Activated T-helper 1 cell treated with Interleukin-2 at 50 U/mL for 16 hours (primary cell): ENCODE measurements at places on chromosomes 1 and 21.

- DNase-seq = no peak
Measured at GRCh38 chr1:109786531-109787021, 22.9 kb upstream of the EPS8L3 start.

- DNase-seq = no peak
Measured at GRCh38 chr21:42959728-42960127, 14.6 kb upstream of the PKNOX1 start.

GRCh38 chr1:180181996-180182642 lies 27.4 kb downstream of the QSOX1 start:
- no peak for DNase-seq

DNA sequence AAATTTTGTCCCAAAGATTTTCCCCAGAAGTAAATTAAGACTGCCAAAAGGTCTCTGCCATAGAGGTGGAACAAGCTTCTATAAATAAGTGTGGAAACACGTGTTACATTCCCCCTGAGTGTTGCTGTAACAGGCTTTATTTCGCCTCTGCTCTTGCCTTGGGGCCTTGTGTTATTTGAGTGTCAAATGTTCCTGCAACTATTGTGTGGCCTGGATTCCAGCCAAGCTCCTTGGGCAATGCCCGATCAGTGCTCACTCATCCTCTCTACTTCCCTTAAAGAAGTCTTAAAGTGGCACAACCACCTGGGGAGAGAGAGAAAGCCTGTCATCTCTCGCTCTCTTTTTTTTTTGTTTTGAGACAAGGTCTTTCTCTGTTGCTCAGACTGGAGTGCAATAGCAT lies 156.7 kb downstream of the NR5A2 start:
- DNase-seq = no peak

DNA sequence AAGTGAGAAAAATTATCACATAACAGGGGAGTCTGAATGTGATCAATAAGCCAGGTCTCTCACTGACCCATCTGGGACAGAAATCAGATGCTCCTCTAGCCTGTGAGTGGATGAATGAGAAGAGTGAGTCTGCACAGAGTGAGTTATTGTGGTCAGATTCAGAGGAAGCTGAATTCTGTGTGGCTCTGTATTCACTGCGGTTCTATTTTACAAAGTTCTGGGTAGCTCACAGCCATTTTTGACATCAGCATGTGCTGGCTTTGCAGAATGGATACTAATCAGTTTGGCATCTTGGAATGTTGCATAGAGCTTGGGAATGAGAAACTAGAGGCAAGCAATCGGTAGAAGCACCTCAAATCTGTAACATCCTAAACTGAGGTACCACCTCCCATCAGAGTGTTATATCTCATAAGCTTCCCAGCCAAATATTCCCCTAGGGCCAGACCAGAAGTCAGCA lies 3.8 kb downstream of the COLGALT2 start:
- DNase-seq = no peak

GRCh38 chr1:57713501-57713900 lies 289.6 kb upstream of the DAB1 start:
- DNase-seq = no peak

DNA sequence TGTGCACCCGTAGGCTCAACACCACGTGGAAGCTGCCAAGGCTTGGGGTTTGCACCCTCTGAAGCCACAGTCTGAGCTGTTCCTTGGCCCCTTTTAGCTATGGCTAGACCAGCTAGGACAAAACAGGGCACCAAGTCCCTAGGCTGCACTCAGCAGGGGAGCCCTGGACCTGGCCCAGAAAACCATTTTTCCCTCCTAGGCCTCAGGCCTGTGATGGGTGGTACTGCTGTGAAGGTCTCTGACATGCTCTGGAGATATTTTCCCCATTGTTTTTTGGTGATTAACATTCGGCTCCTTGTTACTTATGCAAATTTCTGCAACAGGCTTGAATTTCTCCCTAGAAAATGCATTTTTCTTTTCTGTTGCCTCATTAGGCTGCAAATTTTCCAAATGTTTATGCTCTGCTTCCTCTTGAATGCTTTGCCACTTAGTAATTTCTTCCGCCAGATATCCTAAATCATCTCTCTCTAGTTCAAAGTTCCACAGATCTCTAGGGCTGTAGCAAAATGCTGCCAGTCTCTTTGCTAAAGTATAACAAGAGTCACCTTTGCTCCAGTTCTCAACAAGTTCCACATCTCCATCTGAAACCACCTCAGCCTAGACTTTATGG lies 69.0 kb upstream of the KRTAP19-8 start:
- DNase-seq = no peak

- no peak for DNase-seq
Measured at GRCh38 chr1:220775240-220775853, 11.4 kb upstream of the MTARC1 start.

DNA sequence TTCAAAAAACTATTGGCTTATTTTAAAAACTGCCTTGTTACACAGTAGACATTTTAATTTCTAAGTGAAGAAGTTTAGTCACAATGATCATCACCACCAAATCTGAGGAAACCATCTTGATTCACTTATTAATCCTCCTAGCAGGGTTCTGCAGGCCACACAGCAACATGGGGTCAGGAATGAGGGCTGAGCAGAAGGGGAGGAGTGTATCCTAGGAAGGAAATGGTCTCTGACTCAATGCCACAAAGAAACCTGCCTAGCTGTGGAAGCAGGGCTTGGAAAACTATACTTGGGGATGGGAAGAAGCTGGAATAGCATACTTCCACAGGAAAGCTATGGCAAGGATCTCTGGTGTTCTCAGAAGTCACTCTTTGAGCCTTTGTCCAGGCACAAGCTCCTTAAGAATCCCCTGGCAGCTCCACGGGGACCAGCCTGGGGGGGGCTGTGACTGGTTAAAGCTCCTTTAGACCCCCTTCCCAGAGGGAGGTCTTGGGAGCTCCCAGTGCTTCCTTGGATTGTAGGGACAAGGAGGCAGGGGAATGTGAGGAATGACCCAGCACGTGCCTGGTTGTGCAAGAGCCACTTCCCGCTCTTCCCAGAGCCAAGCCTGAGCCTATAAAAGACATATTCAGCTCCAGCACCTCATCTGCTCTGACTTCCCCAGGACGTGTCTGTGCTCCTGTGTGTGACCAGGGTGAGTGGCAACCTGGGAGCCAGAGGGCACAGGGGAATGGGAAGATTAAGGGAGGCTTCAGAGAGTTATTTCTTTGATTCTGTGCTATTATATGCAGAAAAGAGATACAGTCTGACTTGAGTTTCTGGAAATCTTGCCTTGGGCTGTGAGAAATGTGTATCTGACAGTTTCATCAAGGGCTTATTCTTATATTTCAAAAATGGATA lies at the start of gene LCE2A:
TSS of gene LCE2A (plus strand) at position 645 of the 900 bp plus-strand sequence. CDS start 557 bp downstream, outside the sequence.
- DNase-seq = no peak

DNA sequence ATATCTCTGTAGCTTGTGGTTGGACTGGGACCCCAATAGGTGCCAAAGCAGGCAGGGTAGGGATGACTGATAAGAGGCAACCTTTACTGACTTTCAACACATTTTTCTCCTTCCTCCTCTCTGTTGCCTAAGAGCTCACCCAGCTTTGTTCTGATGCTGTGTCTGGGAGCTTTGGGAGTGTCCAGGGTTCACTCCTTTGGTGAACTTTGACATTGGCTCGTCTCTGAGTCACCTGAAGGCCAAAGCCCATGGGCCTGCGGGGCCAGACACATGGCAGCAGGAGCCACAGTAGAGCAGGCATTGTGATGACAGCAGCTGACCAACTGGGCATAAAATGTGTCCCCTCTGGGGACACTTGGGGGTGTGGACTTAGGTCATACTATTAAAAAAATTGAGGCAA lies 99.5 kb upstream of the ZNF644 start:
- DNase-seq = no peak

GRCh38 chr1:94228640-94229375 lies 8.6 kb downstream of the ARHGAP29 start:
- no peak for DNase-seq

GRCh38 chr1:82628887-82629286 lies 828.2 kb downstream of the ADGRL2 start:
- DNase-seq = no peak

GRCh38 chr1:201295861-201296260 lies 12.6 kb downstream of the PKP1 start:
- no peak for DNase-seq

- DNase-seq = no peak
Measured at GRCh38 chr1:110872366-110872744, 593 bp upstream of the CD53 start.

GRCh38 chr21:38733972-38734546 lies 71.7 kb upstream of the ETS2 start:
- peak; percentile 50 for DNase-seq

- no peak for DNase-seq
Measured at GRCh38 chr1:7093297-7093696, 308.0 kb downstream of the CAMTA1 start.

DNA sequence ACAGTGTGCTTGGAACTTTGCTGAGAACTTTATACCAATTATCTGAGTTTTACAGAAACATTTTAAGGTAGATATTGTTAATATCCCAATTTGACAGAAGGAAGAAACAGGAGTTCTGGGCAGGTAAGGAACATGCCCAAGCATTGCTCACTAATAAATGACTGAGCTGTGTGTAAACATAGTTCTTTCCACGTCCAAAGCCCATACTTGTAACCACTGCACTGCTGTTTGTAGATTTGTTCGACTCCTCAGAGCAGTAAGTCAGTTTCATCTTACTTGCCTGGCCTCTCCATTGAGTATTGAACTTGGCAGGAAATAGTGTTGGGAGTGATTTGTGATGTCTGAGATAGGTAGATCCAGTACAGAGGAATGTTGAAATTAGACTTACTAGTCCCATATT lies 335.1 kb downstream of the KIF26B start:
- no peak for DNase-seq

GRCh38 chr1:233361876-233362275 lies 34.4 kb downstream of the MAP3K21 start:
- DNase-seq = no peak

- DNase-seq = no peak
Measured at GRCh38 chr1:156384007-156384406, 15.0 kb downstream of the RHBG start.

- no peak for DNase-seq
Measured at GRCh38 chr1:162215902-162216301, 146.4 kb downstream of the NOS1AP start.

DNA sequence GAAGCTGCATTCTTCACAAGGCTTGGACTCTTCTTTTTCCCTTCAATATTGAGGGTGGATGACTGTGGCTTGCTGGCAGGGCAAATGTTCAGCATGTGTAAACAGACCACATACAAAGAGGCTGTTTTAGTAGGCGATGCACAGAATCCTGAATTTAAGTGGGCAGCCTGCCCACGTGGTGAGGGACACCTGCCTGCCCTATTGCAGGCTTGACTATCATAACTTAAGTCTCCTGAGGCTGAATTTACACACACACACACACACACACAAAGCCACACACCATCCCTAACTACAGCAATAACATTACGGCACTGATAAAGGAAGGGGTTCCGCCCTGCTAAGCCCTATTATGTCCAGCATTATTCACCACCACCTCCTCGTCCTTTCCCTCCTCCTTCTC lies 15.9 kb downstream of the SYT2 start:
- DNase-seq = no peak

DNA sequence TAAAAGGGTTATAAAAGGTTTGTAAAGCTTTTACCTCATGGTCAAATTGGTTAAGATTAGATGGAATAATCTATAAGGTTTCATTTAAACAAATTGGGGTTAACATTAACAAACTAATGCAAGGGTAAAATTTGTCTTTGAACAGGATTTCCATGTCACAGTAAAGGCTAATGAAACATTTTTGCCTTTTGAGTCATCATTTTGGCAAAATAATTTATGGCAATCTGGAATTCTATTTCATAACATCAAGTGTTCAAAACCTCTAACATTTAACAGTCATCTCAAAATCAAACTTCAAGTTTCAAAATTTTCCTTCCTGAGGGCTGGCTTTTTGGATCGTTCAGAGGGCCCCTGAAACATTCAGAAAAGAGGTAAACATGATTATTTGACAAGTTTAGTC lies 6.6 kb upstream of the CD46 start:
- no peak for DNase-seq

DNA sequence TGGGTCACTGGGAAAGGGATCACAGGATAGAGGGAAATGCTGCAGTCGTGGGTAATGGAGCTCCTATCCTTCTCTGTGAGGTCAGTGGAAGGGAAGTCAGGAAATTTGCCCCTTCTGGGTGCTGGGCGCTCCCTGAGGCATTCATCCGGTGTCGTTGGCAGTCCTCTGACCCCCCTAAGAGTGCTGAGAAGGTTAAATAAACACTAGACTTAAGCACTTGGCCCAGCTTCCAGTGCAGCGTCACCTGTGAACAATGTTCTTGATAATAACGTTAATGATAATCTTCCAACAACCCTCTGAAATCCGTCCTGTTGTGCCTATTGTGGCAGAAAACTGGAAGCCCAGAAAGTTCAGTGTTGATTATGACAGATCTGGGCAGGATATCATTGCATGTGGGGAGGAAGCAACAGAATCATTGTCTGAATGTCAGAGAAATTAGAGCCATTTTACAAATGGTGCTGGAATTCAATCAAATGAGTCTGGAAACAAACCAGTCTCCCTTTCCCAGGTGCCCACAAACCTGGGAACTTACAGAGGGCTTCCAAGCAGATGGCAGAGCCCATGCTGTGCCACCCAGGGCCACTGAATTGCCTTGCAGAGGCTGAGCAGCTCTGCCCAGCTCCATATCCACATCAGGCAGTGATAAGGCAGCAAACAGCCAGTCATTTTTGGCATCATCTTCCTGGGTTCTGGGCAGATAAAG lies 216.8 kb downstream of the KAZN start:
- DNase-seq = no peak

DNA sequence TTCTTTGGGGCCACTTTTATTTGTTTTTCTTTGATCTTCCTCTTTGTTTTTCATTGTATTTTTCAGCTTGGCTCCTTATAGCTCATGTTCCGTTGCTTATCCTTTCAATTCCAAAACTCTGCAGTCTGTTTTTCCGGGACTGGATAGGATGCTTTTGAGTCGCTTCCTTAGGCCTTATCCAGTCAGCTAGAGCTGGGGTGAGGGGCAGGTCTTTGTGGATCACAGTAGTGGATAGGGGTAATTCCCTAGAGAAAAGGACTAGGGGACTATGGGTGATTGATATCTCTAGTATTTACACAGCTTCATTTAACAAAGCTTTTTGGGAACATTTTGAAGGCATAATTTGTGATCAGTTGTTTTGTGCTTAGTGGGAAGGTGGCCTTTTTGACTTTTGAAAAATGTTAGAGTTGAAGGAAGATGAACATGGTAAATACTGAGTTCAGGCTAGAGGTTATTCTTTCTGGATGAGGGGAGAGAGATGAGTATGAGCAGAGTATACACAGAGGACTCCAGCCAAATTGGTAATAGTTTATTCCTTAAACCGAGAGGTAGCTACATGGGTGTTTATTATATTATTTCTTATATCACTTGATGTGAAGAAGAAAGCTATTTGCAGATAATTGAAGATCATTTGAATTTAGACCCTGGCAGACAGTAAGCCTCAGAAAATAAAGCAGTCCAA lies 22.5 kb downstream of the CEP350 start:
- DNase-seq = no peak

GRCh38 chr1:24477309-24477708 lies 25.3 kb upstream of the RCAN3 start:
- DNase-seq = no peak

- no peak for DNase-seq
Measured at GRCh38 chr1:26114165-26114927, 2.7 kb downstream of the PDIK1L start.

GRCh38 chr1:32709075-32709474 lies 6.5 kb upstream of the SYNC start:
- no peak for DNase-seq
